Fibroblast of villous mesenchyme (primary cell): ENCODE measurements at places on chromosomes 5 and 9. TPM values are rescaled to one million over a fixed set of nuclear protein-coding genes. Genes with fewer than 3 reads are reported as not detected.

The WDR38 gene
- total RNA-seq: not detected in 2 replicates

The ANKDD1B gene
- total RNA-seq: under 0.01 and 0.32 TPM in 2 replicates

The ANKRD34B gene
- not detected in 2 replicates for total RNA-seq

The CCNO gene
- total RNA-seq: 0.32 TPM in 1 of 2 replicates, not detected in the other

The NKD2 gene
- 2.2 and 4.2 TPM in 2 replicates for total RNA-seq
